Lower lobe of right lung (tissue), 2 donors: ENCODE measurements at places on chromosomes 4 and X.
A peak's percentile ranks its signal among the peaks of the same experiment; 100 is the strongest.

DNA sequence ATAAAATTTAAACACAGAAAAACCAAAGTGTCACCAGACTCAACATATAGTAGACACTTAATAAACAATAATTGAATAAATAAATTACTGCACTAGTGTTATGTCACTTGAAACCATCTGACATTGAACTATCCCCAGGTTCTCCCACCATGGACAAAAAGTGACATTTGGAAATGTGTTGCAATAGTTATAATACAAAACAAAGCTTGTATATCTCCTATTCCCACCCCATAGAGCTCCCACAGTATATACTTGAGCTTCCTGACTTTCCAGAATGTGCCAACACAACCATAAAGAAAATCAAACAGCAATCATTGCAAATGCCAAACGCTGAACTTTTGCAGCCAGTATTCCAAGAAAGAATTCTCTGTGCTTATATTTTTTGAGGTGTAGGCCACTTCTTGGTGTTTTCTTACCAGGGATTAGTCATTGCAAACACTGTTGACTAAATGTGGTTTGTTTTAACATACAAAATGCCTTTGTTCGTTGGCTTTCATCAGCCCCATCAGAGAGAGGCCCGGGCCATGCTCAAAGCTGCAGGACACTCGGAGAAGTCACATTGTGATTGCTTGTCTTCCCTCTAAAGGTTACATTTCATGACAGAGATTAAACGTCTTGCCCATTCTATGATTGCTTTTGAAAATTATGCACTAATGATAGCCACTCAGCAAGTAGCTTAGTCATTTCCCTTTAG, 33.8 kb downstream of the PPARGC1A start:
- DNase-seq = no peak

DNA sequence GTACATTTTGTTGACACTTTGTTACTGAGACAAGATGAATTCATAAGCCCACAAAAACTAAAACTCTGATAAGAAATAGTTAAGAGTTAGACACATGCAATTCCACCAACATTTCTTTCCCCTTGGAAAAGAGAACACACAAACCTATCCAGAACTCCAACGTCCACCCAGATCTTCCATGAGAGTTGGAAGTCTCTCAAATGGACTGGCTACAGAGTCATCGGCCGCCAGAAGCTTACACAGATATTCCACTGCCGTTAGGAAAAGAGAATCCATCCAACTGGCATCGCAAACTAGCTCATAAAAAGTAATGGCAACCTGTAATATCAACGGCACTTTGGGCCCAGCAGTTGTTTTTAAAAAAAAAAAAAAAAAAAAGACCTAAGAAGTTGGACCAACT, 114.7 kb downstream of the PRKX start:
- DNase-seq = no peak

DNA sequence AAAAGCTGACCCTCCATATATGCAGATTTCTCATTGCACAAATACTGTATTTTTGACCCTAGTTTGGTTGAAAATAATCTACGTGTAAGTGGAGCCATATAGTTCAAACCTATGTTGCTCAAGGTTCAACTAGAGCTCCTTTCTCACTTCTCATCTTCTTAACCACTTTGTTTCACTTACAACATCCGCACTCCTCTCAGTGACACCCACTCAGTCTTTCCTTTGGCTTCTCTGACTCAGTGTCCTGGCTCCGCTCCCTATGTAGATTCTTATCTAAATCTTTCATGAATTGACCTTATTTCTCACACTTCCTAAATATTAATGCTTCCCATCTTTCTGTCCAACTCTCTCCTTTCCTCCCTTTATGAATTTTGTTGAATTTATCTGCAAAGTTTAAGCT, 32.9 kb upstream of the DKK2 start:
- DNase-seq = no peak

GRCh38 chr4:77044461-77045150, 31.2 kb downstream of the CCNI start:
- DNase-seq = no peak

DNA sequence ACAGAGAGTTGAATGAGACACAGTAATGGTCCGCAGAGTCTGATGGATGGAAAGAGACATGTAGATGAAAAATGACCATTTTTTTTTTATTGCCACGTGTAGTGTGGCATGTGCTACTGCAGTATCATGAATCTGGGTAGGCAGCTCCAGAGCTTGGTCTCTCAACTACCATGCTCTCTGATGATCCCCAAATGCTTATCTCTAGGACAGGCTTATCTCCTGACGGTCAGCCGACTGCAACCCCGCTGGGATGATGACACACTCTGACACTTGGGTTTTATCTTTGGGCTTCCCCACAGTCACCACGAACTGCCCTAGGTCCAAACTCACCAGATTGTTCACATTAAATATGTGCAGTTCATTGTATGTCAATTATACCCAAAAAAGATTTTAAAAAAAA, 239.7 kb downstream of the QDPR start:
- no peak for DNase-seq

DNA sequence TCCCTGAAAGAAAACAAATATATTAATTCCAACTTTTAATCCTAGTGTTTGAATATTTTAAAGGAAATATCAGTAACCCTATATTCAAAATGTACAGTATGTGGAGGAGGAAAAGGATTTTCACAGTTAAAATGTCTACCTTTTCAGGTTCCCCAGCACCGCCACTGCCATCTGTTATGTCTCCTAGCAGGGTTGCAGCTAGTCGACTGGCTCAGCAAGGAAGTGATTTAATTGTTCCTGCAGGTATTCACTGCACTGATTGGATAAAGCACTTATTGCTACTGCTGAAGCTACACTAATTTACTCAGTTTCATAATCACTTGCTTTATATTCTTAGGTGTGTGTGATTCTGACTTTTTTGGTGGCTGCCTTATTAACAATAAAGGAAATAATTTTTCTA, 65.5 kb upstream of the FHDC1 start:
- DNase-seq = no peak

GRCh38 chr4:17155486-17155885, 257.0 kb upstream of the LDB2 start:
- no peak for DNase-seq

- DNase-seq = no peak
These were observed 29.8 kb upstream of the CCNG2 start for GRCh38 chr4:77127215-77127614.

DNA sequence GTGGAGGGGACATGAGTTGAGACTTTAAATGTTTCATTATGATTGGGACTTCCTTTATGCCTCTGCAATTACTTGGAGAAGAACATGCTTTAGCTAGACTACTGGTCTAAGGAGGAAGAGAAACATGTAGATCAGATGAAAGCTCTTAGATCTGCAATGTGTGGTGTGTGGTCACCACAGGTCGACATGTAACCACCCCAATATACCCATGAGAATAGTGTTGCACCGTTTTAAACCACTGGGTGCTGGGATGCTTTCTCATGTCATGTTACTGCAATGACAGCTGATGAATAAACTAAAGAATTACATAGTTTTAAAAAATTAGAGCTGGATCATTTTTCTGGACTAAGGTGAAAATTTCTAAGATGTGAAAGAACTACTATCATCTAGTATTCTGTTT, 1039.7 kb downstream of the RAPGEF2 start:
- DNase-seq = no peak

- no peak for DNase-seq
These were observed 62.4 kb downstream of the APOO start for GRCh38 chrX:23845351-23845817.

DNA sequence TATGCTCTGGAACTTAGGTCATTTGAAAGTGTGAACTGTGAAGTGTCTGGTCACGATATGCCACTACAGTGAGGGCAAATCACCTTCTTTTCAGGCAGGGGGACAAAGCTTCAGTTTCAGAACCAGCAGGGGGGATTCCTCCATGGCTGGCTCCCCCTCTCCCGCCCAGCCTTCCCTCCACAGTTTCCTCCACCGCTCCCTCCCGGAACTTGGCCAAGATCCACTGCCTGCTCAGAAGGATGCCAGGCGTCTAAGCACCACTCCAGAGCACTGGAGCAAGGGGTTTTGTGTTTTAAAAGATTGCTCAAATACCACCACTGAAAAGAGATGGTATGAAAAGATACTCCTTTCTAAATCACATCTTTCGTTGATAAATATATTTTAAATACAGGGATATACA, 126.9 kb downstream of the ELOVL6 start:
- DNase-seq = peak; percentile 50

DNA sequence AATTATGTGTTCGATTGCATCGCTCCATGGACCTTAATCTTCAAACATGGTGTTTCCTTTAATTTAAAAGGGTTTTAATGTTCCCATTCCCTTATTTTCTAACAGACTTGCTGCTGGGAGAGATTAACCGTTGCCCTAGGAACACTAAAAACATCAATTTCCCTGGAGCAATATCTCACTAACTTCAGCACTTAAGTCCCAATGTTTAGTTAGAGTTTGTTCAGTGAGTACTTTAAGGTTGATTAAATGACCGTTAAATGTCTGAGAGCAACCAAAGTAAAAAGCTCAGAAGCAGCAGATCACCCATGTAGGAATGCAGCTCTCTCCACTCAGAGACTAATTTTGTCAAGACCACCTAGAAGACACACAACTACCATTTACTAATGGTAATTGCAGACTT, 111.2 kb upstream of the PDE5A start:
- no peak for DNase-seq

- DNase-seq = no peak
These were observed 105.1 kb downstream of the TRAPPC11 start for GRCh38 chr4:183763990-183764754.

DNA sequence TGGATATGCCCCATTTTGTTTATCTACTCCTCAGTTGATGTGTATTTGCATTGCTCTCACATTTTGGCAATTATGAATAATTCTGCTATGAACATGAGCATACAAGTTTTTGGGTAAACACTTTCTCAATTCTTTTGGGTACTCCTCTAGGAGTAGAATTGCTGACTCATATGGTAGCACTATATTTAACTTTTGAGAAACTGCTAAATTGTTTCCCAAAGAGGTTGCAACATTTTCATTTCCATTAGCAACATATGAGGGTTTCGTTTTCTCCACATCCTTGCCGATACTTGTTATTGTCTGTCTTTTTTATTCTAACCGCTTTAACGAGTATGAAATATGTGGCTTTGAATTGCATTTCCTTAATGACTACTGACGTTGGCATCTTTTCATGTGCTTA, 185.4 kb downstream of the TSPAN5 start:
- DNase-seq = no peak

- DNase-seq = no peak
These were observed 28.8 kb downstream of the ARHGAP10 start for GRCh38 chr4:147760695-147761094.

DNA sequence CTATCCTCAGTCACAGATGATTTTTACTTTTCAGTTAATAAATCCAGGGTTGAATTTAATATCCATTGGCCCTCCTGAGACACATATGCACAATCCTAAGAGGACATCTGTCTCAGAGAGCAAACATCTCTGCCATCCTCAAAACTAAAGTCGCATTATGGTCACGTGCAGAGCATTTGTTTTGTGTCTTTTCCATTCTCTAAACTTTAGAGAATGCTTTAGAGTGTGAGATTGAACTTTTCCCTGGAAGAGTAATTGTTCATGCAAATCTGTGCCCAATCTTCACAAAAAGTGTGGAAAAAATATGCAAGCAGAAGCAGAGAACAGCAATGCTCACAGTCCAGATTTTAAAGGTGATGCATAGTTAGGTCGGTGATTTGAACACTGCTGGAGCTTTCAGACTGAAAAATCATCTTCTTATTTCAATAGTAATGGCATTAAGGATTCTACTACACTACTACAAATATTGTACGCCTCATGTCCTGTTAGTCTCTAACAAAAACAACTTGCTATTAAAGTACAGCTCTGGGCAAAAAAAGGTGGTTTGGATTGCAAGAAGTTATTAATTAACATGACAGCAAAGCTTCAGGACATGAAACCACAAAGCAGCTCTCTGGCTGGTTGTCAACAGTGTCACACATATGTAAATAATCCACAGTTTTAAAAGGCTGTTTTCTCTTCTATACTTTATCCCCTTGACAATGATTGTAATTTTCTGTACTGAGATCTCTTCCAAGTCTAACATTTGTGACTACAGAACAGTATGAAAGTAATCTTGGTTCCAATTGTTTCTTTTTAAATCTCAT, 19.9 kb downstream of the DCHS2 start:
- no peak for DNase-seq

- no peak for DNase-seq
These were observed 19.3 kb downstream of the ZFX start for GRCh38 chrX:24168807-24169206.

GRCh38 chrX:66638591-66639500, at the start of gene EDA2R:
Gene EDA2R (minus strand): TSS chrX:66639078. CDS start chrX:66616020, 23,058 bp downstream.
- DNase-seq = peak; percentile 34

DNA sequence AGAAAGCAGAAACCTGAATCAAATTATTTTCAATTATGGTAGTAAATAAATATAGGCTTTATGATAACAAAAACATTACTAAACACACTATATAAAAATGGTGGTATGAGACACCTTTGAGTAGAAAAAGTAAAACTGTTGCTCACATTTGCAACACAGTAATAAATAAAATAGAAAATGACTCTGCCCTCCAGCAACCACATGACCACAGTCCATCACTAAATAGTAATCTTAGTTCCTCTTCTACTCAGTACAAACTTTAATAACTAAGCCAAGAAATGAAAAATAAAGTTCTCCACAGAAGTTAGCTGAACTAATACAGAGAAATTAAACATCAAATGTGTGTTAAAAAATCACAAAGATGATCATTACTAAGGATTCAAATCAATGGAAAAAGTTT, 108.5 kb downstream of the ADGRA3 start:
- DNase-seq = no peak

- no peak for DNase-seq
These were observed 12.4 kb upstream of the FRYL start for GRCh38 chr4:48792348-48793006.

DNA sequence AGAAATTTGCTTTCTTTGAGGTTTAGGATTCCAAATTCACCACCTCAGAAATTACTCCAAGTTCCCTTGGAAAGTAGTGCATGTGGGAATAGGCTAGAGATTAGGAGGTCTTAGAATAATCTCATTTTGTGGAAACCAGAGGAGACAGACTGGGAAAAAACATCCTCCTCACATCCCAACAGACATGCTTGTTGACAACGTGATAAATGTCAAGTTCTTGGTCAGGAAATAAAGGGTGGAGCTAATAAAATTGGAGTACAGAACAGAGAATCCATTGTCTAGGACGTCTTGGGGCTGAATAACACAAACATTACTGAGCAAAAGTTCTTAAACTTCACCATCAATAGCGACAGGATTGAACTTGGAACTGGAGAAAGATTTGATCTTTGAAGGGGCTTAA, 233.4 kb downstream of the PABPC4L start:
- no peak for DNase-seq
